ENCODE measurements at places on chromosomes 4 and X. TPM values are rescaled to one million over a fixed set of nuclear protein-coding genes. Genes with fewer than 3 reads are reported as not detected.
A peak's percentile ranks its signal among the peaks of the same experiment; 100 is the strongest.

DNA sequence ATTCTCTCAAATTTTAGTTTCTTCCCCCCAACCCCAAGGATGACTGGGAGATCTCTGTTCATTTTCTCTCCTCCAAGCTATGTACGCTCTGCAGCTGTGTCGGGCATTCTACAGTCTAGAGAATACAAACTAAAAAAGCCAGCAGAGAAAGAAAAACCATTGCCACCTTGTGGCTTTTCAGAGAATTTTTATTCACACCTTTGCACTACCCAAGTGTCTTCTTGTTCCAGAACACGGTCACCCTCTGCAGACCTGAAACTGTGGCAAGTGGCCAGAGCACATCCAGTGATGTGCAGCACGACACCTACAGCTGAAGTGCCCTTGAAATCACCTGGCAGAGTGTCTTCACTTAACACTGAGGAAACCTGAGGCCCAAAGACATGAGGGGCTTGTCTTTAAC lies 68.6 kb downstream of the CHST7 start:
- H3K36me3 ChIP-seq: no peaks in the 10 kb centered on the region
- no peaks in the 10 kb centered on the region for H3K27me3 ChIP-seq
- H3K4me3 ChIP-seq: no peak overlapping the region

DNA sequence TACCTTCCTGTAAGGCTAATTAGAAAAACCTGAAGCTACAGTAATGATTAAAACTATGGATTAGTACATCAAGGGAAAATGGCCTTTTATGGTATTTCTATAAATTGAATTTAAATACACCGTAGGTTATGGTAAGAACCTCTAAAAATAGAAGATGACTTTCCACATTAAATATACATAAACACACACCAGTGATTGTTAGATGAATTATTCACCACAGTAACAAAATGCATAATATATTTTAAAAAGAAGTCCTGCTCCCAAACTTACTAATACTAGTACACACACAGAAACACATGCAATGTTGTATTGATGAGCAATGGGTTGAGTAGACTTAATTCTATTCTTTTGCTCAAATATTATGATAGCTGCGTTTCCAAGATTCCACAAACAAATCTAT lies 277.9 kb upstream of the ANKRD50 start:
- no peaks in the 10 kb centered on the region for H3K4me1 ChIP-seq
- DNase-seq: no peak
- H3K27me3 ChIP-seq: no peaks in the 10 kb centered on the region

SPARCL1 gene
- 138 TPM for total RNA-seq

DNA sequence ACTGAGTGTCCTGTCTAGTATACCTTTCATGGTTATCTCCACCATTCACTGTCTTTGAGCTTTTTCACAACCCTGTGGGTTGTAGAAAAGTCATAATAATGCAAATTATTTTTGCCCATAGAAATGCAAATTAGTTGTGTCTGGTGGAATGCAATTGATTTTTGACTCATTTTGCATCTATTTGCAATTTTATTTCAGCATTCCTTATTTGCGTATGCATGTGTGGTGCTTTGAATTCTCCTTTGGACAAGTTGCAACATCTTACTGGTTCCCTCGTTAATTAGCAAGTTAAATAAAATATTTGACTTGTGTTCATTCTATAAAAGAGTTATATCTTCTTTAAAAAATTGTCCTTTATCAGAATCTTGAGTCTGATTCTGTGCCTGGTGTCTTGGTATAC lies 297.3 kb upstream of the CASK start:
- H3K36me3 ChIP-seq: no peaks in the 10 kb centered on the region
- no peak overlapping the region for H3K4me3 ChIP-seq
- H3K27ac ChIP-seq: no peak overlapping the region
- no peaks in the 10 kb centered on the region for H3K27me3 ChIP-seq

GRCh38 chrX:15816438-15816809 lies 26.1 kb downstream of the ZRSR2 start:
- H3K27me3 ChIP-seq: no peaks in the 10 kb centered on the region
- H3K4me1 ChIP-seq: no peaks in the 10 kb centered on the region
- DNase-seq: no peak

DNA sequence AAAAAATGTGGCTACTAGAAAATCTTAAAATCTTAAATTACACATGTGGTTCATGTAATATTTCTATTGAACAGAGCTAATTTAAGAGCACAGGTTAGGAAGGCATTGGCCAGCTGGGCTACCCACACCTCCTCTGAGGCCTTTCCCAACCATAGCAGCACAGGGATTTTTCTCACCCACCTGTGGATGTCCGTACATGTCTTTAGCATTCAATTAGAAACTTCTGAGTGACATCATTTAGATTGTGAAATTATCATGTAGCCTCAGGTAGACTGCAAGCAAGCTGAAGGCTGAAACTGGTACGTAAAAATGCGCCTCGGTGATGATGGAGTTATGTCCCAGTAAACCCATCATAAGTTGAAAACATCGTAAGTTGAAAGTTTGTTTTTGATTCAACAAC lies 31.2 kb downstream of the SCARB2 start:
- H3K4me1 ChIP-seq: no peaks in the 10 kb centered on the region
- no peaks in the 10 kb centered on the region for H3K27me3 ChIP-seq
- no peak for DNase-seq
- H3K36me3 ChIP-seq: no peaks in the 10 kb centered on the region
- H3K27ac ChIP-seq: no peak overlapping the region

DNA sequence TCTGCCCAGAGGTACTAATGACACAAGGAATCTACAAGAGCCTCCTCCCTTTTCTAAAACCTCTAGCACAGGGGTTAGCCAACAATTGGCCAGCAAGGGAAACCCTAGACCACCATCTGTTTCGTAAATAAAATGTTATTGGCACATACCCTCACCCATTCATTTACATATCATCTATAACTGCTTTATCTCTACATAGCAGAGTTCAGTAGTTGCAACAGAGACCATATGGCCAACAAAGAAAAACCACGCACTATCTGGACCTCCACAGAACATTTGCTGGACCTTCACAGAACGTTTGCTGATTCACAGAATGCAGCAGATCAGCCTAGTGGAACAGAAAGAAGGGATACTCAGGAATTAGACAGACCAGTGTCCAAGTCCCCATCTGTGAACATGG lies 9.4 kb downstream of the SLC2A9 start:
- H3K27me3 ChIP-seq: no peaks in the 10 kb centered on the region
- H3K4me3 ChIP-seq: no peak overlapping the region
- no peaks in the 10 kb centered on the region for H3K4me1 ChIP-seq

GRCh38 chr4:91304292-91304691 lies 999.5 kb upstream of the GRID2 start:
- no peak overlapping the region for H3K4me3 ChIP-seq
- H3K27ac ChIP-seq: no peak overlapping the region
- no peaks in the 10 kb centered on the region for H3K4me1 ChIP-seq
- H3K36me3 ChIP-seq: no peaks in the 10 kb centered on the region
- no peaks in the 10 kb centered on the region for H3K27me3 ChIP-seq

DNA sequence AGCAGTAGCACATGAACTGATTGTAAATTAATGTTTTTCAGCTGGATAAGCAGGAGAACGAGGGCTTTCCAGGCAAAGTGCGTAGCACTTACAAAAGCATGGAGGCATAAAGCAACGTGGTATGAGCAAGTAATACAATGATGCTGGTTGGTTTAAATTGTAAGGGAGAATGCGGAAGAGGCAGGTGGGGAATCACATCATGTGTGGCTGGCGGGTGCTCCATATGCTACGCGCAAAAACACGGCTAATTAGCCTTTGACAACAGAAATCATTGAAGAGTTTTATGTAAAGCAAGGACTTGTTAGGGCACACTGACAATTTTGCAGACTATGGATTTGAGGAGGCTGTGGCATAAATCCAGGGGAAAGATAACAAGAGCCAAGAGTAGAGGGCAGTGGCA lies 14.6 kb downstream of the SYTL4 start:
- no peak for DNase-seq
- no peaks in the 10 kb centered on the region for H3K36me3 ChIP-seq
- no peak overlapping the region for H3K4me3 ChIP-seq
- H3K27me3 ChIP-seq: no peaks in the 10 kb centered on the region

DNA sequence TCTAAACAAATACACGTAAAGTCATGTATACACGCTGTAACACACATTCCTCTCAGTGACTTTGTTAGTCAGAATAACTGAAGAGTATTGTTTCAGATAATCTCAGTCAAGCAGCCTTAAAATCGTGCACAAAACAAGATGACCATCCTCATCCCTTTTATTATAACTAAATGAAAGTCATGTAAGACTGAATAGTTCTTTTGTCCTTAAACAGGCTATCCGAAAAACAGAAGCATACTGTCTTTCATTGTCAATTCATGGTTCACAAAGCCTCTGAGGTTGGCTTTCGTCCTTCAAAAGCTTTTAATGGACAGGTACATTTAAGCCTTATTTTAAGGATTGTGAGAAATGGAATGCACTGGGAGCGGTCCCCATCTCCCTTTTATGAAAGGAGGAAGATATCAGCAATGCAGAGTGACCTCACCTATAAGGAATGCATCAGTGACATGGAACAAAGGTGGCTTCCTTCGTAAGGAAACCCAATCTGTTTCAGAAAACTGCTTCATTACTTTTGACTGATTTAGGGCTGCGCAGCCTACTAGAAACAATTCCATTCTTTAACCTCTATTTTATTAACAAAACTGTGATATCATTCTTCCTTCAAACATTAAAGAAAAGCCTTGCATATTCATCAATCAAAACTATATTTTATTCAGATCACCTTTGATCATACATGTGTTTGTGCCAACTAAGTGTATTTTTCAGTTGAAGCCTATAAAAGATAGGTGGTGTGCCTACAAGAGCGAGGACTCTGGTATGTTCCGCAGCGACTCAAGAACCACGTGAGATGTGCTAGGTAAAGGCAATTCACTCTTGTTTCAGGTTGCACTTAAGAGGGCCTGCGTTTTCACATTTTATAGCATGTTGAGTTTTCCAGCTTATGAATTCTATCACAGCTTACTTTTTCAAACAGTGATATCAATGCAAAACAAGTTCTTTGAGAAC lies 19.2 kb downstream of the SH3RF1 start:
- no peak for DNase-seq
- H3K36me3 ChIP-seq: no peaks in the 10 kb centered on the region
- H3K4me3 ChIP-seq: no peak overlapping the region
- H3K27me3 ChIP-seq: no peaks in the 10 kb centered on the region
- peak overlapping the region; percentile 61 for H3K27ac ChIP-seq

TEC gene
- total RNA-seq: 9.2 TPM

MAGEB10 gene
- total RNA-seq: 6.9 TPM

GRCh38 chr4:153823483-153823882 lies 34.6 kb upstream of the SFRP2 start:
- no peaks in the 10 kb centered on the region for H3K27me3 ChIP-seq
- DNase-seq: no peak
- peaks cover 4% of the 10 kb centered on the region for H3K4me1 ChIP-seq
- H3K27ac ChIP-seq: no peak overlapping the region
- no peak overlapping the region for H3K4me3 ChIP-seq

MGARP gene
- total RNA-seq: 2.3 TPM

NRK gene
- 6.1 TPM for total RNA-seq

DNA sequence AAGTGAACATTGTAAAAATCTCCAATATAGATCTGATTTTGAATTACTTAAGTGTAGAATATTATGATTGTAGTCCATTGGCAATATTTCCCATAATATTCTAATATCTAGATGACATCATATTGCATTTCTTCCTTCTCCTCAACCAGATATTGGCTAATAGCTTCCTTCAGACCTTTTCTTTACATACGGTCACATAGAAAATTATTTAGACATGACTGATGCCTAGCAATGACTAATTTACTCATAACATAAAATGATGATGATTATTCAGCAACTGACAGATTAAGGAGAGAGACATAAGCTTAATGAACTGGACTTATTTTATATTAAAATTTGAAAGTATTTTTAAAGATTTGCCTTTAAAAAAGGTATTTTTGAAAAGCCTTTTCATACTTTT lies 1287.6 kb downstream of the STIM2 start:
- DNase-seq: no peak
- no peak overlapping the region for H3K4me3 ChIP-seq
- no peak overlapping the region for H3K27ac ChIP-seq
- H3K27me3 ChIP-seq: no peaks in the 10 kb centered on the region

DNA sequence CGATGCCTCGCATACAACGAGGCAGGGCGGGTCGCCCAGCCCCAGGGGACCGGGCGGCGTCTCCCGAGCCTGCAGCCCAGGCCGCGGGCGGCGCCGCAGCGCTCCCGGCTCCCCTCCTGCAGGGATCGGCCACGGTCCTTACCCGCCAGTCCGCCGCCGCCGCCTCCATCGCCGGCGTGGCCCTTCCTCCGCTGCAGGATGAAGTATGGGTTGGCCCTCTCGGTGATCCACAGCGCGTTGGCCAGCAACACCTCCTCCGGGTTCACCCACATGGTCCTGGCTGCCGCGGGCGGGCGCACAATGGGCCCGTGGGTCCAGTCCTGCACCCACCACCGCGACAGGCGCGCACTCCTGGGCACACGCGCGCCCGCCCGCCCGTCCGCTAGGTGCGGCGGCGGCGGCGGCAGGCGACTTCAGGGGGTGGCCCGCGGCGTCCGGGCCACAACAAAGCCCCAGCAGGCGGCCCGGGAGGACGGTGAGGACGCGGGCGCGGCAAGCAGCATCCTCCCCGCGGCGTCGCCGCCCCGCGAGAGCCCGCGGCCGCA lies 339 bp downstream of the TBC1D9 start:
- no peaks in the 10 kb centered on the region for H3K27me3 ChIP-seq
- peak; percentile 46 for DNase-seq
- H3K4me3 ChIP-seq: peak overlapping the region; percentile 84
- peak overlapping the region; percentile 98 for H3K27ac ChIP-seq

GRCh38 chr4:156505341-156505955 lies 466.2 kb downstream of the PDGFC start:
- H3K27ac ChIP-seq: no peak overlapping the region
- H3K27me3 ChIP-seq: no peaks in the 10 kb centered on the region
- no peaks in the 10 kb centered on the region for H3K4me1 ChIP-seq

DNA sequence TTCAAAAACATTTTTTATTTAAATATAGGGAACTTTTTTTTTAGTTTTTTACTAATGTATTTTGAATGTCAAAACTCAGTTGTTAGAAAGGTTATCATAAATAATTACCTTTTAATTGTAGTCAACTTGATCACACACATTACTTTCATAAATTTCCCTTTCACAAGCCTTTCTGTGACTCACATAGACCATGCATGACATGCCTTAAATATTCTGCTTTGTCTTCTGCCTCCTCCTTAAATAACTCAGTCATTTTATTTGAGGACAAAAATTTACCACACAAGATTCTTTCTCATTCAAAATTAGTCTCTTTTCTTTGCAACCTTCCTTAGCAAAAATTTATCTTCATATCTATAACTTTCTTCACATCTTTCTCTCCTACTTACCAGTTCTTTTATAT lies 219.9 kb downstream of the EVC2 start:
- H3K36me3 ChIP-seq: no peaks in the 10 kb centered on the region
- no peaks in the 10 kb centered on the region for H3K4me1 ChIP-seq
- H3K4me3 ChIP-seq: no peak overlapping the region
- H3K27ac ChIP-seq: no peak overlapping the region

CLNK gene
- total RNA-seq: 0.12 TPM

- no peaks in the 10 kb centered on the region for H3K4me1 ChIP-seq
- no peak for DNase-seq
- no peak overlapping the region for H3K27ac ChIP-seq
- no peaks in the 10 kb centered on the region for H3K36me3 ChIP-seq
- H3K4me3 ChIP-seq: no peak overlapping the region
These were observed 10.8 kb upstream of the RHOH start for GRCh38 chr4:40185830-40186664.
